ENCODE measurements at places on chromosomes 13 and 19.

DNA sequence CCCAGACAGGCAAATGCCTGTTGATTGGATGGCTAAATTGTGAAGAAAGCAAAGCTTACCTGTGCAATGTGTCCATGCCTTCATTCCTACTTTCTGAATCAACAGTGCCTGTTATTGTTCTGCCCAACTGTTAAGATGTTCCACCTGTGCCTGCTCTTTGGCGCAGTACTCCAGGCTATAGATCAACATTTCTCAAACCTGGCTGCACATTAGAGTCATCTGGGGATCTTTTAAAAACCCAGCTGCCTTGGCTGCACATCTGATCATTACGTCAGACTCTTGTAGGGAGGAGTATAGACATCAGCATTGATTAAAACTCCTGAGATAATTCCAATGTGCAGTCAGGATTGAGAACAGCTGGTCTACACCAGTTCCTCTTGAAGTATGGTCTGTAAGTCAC lies 16.2 kb upstream of the CPB2 start:
- no peak for DNase-seq

- DNase-seq, result no peak
These were observed 18.6 kb upstream of the LMTK3 start for GRCh38 chr19:48530066-48530720.

DNA sequence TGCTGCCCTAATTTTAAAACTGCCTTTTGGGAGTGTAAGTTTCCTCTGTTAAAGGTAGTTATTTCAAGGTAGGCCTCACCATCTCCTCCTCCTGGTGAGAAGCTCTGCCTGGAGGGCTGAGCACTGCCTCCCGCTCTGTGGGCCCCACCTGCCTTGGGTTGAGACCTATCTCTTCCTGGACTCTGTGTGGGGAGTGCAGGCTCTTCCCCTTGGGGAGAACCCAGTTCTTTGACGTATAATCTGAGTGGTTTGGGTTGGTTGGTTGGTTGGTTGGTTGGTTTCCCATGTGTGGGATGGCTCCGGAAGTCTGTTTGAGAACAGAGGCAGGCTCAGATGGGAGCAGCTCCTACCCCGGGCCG lies 39.1 kb downstream of the ACTN4 start:
- DNase-seq, result no peak

GRCh38 chr19:12833738-12834565 lies 427 bp downstream of the RTBDN start:
- DNase-seq, result peak; percentile 57

DNA sequence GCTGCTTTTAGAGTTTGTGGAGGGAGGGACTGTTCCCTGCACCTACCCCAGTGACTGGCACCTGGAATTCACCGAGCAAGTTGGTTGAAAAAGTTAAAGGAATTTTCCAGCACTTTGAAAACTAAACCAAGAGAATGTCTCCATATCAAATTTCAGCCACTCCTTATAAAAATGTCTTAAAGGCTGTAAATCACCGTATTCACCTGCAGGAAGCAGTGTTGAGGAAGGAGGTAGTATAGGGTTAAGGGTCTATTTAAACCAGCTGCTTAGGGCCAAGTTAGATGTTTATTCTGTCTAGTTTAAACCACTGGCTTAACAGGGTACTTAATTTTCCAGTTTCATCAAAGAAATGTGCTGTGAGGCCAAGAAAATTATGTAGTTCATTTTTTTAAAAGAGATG lies 3.8 kb upstream of the RAB20 start:
- DNase-seq, result no peak

GRCh38 chr13:41708713-41709112 lies 251.4 kb downstream of the RGCC start:
- no peak for DNase-seq

GRCh38 chr13:80113714-80114454 lies 227.0 kb downstream of the SPRY2 start:
- no peak for DNase-seq

- DNase-seq, result no peak
These were observed 1.9 kb downstream of the RFXANK start for GRCh38 chr19:19193926-19194325.

- DNase-seq, result no peak
These were observed 175.8 kb downstream of the TDRD3 start for GRCh38 chr13:60572855-60573254.

DNA sequence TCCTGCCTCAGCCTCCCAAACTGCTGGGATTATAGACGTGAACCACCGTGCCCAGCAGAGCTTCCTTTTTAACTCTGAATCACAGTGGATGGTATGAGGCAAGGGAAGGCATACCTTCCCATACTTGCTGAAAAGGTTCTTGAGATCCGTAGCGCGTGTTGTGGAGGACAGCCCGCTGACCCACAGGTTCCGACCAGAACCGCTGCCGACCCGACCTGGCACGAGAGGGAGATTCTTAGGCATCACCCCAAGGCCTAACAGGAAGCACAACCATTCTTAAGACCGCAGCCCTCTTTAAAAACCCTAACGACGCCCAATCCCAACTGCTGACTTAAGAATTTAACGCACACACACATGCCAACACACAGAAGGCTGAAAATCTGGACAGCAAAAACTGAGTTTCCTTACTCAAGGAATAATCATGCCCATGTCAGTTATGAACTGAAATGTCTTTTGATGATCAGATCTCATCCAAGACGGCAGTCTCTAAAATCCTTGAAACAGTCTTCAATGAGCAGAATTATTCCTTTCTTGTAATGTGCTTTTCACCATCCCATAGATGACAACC lies 12.6 kb downstream of the SAFB2 start:
- no peak for DNase-seq

GRCh38 chr13:80962855-80963254 lies 621.9 kb upstream of the SPRY2 start:
- peak; percentile 4 for DNase-seq

GRCh38 chr13:22196777-22197176 lies 525.9 kb downstream of the FGF9 start:
- DNase-seq, result no peak

GRCh38 chr13:52884429-52885010 lies 36.1 kb upstream of the PCDH8 start:
- no peak for DNase-seq

Data from COR-L47 (cell line).